ENCODE measurements at places on chromosomes 1 and 21.
A peak's percentile ranks its signal among the peaks of the same experiment; 100 is the strongest.

GRCh38 chr1:68232289-68233148 is at the start of gene WLS:
WLS (minus strand) TSS chr1:68232523; CDS start chr1:68232299, 224 bp downstream.
- DNase-seq: peak; percentile 85

DNA sequence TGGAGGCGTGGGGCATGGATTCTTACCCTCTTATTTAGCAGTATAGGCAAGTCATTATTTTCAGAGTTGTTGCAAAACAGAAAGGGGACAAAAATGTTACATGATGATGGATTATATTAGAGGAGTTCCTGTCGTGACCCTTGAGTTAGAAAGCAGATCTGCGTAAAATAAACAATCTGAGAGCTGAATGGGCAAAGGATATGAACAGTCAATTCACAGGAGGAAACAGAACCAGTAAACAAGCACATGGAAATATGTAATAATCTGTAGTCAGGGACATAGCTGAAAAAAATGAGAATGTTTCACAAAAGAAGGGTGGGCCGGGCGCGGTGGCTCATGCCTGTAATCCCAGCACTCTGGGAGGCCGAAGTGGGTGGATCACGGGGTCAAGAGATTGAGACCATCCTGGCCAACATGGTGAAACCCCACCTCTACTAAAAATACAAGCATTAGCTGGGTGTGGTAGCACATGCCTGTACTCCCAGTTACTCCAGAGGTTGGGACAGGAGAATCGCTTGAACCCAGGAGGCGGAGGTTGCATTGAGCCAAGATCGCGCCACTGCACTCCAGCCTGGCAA is 20.9 kb downstream of the RCAN1 start:
- no peak for DNase-seq

- DNase-seq: no peak
Measured at GRCh38 chr1:11153184-11153583, 36.0 kb upstream of the ANGPTL7 start.

DNA sequence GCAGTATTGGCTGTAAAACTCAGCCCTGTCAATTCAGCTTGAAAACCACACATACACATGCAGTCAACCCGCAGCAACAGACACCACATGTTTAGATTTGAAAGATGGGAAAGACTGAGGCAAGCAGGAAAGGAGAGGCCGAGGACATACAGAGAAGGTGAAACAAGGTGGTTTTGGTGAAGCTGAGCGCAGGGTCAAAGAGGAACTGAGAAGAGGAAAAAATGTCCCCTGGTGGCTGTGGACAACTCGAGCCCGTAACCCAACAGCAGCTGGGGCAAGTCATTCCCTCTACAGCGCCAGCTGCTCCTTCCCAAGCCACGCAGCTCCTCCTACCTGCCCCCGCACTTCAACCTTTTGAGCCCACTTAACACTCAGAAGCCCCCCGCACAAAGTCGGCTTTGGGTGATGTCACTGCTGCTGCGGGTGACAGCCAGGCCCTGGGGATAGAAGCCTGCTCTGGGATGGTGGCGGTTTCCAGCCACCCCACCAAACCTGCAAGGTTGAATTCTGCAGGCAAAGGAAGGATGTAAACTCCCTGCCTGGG is 63.0 kb downstream of the KCNN3 start:
- no peak for DNase-seq

- no peak for DNase-seq
Measured at GRCh38 chr1:113451710-113452109, 61.4 kb downstream of the MAGI3 start.

DNA sequence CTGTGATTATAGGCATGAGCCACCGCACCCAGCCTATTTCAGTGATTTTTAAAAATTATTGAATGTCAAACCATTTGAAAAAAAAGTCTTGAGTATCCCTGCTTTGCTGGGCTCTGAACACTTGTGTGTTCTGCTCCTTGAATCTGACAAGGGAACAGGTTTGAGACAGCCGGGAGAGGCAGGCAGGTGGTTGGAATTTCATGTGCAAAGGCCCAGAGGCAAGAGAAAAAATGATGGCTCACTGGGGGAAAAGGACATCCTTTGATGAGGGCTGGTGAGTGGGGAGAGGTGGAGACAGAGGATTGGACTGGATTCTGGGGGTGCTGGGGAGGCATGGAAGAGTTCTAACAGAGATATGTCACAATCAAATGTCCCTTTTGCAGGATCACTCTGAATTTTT is 13.1 kb upstream of the WASF2 start:
- no peak for DNase-seq

- DNase-seq: no peak
Measured at GRCh38 chr1:83548311-83548710, 450.6 kb downstream of the TTLL7 start.

DNA sequence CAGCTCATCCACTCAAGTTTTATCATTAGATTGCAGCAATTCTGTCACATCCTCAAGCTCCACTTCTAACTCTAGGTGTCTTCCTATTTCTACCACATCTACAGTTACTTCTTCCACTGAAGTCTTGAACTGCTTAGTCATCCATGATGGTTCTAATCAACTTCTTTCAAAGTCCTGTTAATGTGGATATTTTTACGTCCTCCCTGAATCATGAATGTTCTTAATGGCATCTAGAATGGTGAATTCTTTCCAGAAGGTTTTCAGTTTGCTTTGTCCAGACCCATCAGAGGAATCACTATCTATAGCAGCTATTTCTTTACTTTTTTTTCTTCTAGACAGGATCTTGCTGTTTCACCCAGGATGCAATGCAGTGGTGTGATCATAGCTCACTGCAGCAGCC is 78.0 kb upstream of the RNPC3 start:
- DNase-seq: no peak

DNA sequence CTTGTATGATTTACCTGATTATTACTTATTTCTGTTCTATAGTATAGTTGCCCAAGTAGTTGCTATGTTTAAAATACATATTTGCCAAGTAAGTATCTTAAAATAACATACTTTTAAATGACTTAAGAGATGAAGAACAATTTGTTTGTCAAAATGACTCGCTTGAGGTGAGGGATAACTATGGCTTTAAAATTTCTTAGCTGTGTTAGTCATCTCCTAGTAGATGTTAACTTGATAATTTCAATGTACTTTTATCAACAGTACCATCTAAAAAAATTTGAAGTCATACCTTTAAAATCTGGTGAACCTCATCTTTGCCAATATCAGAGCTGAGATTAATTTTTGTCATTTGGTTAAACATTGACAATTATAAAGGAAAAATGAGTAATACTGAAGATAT is 37.7 kb downstream of the ODR4 start:
- no peak for DNase-seq

- no peak for DNase-seq
Measured at GRCh38 chr1:79903321-79903720, 896.8 kb upstream of the ADGRL4 start.

DNA sequence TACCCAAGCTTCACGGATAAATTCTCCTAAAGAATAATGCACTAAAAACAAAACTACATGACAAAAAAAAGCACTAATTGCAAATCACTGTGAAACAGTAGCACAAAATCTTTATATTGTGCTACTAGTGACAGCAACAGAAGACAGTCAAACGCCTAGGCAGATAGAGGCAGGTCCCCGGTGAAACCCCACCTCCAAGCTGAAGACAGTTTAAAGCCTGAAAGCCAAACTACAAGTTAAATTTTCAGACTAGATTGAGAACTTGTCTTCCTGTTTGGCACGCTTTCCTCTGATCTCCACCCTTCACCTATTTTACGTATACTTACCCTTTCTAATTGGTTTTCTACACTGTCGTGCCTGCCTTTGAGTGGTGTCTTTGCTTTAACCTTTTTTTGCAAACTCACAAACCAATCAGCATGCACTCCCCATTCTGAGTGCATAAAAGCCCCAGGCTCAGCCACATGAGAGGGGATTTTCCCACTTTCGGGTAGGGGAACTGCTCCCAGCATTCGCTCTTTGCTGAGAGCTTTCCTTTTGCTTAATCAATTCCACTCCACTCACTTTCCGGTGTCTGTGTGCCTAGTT is 3.6 kb upstream of the BACH1 start:
- DNase-seq: no peak

GRCh38 chr1:84944767-84945486 is 51.9 kb upstream of the LPAR3 start:
- no peak for DNase-seq
